ENCODE measurements at places on chromosomes 12 and 14.

DNA sequence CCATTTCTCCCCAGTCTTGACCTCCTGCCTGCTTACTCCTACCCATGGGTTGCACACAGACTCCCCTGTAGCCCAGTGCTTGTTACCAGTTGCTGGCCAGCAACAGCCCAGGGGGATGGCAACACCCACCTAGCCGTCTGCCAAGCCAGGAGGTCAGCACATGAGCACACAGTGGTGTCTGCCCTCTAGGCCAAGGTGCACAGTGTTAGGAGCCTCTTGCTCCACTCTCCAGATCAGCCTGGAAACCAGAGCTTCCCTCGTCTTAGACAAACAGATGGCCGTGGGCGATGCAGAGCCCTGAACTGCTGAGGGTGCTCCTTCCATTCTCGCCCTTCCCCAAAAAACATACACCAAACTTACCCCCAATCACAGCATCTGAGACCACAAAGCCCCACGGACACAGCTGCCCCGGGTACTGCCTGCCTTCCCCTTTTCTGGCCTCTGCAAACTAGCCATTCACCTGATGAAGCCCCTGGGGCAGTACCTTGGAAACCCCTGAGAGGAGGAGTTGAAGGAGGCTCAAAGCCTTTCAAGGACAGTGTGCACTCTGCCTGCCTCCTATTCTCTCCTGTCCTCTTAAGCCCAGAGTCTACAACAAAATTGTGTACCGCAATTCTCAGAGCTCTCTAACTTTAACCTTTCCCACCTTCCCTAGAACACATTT is 1.0 kb upstream of the GPD1 start:
- DNase-seq, result no peak

GRCh38 chr12:103654816-103655215 is 67.7 kb downstream of the STAB2 start:
- no peak for DNase-seq

DNA sequence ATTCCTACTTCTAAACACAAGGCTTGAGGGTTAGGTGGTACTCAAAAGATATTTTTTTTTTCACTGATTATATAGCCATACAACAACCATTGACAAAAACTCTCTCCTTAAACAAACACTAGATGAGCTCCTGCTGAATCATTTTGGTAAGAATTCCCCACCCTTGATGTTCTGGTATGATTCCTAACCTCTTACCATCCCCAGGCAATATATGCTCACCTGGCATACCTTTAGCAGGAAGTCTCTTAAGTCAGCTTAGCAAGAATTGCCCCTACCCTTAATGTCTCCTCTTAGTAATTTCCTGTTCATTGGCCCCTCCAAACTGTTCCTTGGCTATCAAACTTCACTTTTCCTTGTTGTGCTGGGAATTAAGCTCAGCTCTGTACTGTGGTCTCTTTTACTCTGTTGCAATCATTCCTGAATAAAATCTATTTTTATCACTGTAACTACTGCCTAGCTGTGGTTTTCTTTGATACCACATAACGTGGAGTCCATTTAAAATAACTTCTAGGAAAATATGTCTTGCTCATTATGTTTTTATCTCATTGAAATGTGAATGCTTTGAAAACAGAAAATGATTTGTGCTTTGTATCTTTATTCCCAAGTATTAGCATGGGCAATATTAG is 712.6 kb downstream of the SLC16A7 start:
- DNase-seq, result no peak

- no peak for DNase-seq
These were observed 16.1 kb upstream of the P2RX7 start for GRCh38 chr12:121116318-121117225.

DNA sequence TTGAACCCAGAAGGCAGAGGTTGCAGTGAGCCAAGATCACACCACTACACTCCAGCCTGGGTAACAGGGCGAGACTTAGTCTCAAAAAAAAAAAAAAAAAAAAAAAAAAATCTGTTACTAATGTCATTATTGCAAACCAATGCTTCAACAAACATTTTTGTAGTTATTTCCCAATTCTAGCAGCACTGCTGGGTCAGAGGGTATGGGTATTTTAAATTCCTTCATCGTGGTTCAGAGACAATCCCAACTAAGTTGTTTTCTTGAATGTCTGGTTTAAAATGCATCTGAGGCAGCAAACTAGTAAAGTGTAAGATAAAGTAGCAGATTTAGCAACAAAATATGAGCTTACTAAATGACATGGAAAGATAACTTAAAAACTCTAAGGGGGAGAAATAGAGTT is 65.6 kb downstream of the FERMT2 start:
- DNase-seq, result no peak

- no peak for DNase-seq
These were observed 1.2 kb downstream of the FBRSL1 start for GRCh38 chr12:132491138-132491663.

GRCh38 chr14:104940526-104941150 is 16.0 kb downstream of the PLD4 start:
- DNase-seq, result no peak

DNA sequence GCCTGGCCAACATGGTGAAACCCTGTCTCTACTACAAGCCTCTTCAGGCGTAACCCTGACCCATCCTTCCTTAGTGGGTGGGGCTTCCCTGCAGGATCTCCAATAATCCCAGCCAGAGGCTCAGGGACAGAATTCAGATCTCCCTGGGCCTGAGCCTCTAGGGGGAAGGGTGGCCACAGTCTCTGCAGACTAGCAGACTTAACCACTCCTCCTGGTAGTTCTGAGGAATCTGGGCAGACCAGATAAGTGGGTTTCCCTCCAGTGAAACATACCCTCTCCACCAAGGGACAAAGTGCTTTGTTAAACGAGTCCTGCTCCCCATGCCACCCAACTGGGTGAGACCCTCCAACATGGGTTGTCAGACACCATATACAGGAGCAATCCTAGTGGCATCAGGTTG is 36.6 kb upstream of the TRIM9 start:
- DNase-seq, result no peak

DNA sequence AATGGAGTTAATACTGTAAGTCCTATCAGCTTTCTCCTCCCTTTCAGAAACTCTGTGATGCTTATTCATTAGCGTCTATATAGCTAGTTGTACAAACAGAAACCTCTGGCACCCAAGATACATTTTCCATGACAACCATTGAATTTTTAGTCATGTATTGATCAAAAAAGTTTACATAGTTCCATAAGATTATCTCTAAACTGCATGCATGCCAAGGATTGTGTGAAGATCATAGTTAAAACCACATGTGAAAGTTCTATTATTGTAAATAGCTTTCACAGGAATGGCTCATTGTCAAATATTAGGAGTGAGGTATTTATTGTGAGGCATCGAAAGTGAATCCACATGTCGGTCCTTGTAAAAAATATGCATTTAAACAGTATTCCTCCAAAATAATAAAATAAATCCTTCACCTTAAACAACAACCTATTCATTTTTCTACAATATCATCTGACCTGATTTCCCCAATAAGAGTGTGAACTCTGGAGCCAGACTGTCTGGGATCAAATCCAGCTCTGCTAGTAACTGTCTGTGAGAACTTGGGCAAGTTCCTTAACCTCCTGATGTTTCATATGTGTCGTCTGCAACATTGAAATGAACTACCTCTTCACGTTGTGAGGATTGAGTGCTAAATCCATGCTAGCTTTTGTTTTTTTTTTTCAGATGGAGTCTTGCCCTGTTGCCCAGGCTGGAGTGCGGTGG is 10.6 kb upstream of the CDKL1 start:
- DNase-seq, result no peak

DNA sequence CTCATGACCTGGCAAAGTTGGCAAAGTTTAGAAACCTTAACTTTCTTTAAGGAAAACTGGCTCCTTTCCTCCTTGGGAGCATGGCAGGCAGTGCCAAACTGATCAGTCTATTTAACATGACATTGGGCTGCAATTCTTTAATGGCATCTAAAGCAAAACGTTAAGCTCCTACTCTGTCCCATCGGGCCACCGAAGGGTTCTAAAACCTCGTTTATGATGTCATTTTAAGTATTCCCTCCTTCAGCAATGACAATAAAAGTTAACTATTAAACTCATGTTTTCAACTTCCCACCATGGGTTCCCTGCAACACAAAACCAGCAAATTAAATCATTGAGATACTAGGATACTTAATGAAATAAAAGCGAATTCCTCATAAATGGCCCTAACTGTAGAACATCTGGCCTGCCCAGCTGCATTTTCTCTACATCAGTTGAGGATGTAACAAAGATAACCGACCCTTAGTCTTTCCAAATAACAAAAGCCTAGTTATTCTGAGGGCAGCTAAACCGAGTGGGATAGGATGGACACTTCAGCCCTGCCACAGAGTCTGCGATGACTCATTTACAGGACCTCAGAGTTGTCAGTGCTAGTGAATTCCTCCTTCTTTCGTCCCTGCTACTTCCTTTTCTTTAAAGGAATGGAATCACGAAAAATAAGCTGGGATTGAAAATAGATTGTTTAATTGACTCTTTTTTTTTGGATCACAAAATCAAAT is 34.5 kb upstream of the RIC8B start:
- DNase-seq, result no peak

GRCh38 chr12:115569345-115570068 is 708.0 kb downstream of the MED13L start:
- no peak for DNase-seq

DNA sequence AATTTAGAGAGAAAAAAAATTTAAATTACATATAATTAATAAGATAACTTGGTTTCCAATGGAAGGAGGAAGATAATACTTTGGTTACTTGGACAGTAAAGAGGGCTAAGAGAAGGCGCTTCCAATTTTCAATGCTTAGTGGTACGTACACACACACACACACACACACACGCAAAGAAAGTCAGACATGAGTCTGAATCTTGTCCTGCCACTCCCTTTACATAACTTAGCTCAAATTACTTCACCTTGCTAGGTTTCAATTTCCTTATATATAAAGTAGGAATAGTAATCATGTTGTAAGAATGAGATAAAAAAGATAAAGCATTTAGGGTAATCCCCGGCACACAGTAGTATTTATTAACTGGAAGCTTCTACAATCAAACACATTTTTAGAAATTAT is 39.7 kb upstream of the VCPKMT start:
- DNase-seq, result no peak

DNA sequence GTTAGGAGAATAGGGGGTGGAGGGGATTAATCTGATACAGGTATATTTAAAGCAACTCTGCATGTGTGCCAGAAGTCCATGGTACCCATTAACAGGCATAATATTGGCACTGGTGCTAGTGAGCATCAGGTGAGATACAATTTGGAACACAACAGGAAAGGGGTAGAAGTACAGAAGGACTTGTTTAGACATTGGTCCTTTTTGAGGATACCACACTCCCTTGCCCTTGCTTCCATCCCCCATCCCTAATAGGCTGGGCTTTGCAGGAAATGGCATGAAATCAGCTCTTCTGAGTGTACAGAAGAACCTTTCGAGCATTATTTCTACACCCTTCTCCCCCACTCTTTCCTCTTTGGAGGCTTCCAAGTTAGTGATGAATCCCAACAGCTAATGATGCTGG is 16.4 kb downstream of the PCBP2 start:
- no peak for DNase-seq

DNA sequence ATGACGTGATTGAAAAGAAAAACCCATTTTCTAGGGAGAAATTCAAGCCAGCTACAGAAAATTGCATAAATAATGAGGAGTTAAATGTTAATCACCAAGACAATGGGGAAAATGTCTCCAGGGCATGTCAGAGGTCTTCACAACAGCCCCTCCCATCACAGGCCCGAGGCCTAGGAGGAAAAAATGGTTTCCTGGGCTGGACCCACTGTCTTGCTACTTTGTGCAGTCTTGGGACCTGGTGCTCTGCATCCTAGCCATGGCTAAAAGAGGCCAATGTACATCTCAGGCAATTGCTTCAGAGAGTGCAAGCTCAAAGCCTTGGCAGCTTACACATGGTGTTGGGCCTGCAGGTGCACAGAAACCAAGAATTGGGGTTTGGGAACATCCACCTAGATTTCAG is 65.3 kb downstream of the TUNAR start:
- DNase-seq, result no peak

- no peak for DNase-seq
These were observed 157.5 kb upstream of the FAR2 start for GRCh38 chr12:28991626-28992025.

DNA sequence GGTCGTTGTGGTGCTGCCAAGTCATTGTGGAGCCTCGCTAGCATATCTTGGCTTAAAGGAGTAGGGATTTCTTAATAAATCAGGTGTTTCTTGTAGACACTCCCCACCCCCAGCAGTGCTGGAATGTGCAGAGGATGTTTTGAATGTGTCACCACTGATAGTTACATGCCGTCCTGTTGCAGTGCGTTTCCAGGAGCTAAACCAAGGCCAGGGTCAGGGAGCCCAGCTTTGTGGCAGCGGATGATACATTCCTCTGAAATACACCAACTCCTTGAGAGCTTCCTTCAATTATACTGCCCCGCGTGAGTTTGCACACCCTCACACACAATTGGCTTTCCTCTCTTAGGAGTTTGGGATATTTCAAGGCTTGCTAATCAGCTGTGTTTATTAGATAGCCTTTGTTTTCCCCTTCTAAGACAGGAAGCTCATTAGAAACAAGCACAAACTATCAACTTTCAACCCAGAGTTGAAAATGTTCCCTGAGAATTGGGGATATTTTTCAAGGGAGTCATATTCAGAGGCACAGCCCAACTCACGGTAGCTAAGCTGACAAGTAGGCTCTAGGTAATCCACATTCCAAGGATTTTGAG is 154.9 kb downstream of the C12orf75 start:
- no peak for DNase-seq

DNA sequence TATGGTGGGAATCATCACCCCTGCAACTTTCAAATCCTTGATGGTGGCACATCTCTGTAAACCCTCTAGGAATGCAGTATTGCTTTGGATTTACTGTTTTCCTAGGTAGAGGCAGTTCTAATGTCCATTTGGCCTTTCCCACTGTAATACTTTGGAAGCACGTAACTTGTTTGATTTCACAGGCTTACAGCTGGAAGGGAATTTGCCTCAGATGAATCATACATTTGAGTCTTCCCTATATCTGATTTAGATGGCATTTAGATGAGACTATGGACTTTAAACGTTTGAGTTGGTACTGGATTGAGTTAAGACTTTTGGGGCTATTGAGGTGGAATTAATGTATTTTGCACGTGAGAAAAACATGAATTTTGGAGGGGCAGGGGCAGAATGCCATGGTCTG is 35.9 kb downstream of the DAAM1 start:
- DNase-seq, result no peak
